ENCODE measurements at places on chromosomes 12 and 14.

DNA sequence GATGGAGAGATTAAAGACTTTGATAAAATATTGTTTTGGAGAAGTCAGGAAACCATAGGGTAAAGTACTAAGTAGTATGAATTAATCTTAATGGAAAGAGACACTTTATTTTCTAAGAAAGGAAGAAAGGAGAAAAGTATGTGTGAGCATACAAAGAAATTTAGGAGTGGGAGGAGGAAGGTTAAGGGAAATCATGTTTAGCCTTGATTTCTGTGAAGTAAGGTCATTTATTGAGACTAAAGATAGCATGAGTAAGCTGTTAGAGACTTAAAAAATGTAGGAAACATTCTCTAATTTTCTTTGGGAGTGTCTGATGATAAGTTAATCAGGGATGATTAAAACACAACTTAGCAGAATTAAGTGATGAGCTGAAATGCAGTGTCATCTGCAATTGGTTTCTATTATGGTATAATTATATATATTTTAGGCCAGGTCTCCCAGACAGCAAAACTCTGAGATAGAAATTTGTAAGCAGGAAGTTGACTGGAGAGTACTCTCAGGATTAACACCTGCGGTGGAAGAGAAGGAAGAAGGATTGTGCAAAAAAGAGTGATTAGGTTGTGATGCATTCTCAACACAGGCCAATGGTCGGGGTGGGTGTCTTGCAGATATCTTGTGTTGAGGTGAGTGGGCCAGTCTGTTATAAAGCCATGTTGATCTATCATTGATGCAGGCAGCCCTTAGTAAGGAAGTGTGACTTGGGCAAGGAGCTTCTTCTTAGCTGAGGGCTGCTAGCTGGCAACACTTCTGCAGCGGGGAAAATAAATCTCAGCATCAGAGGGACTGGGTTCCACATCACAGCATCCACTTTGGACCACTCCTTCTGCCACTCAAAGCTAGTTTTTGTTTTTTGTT is 256.2 kb downstream of the AEBP2 start:
- peak; percentile 5 for DNase-seq

- DNase-seq = no peak
Observed at GRCh38 chr12:116153983-116154382, 123.5 kb downstream of the MED13L start.

GRCh38 chr14:65208548-65208947 is 106.2 kb upstream of the MAX start:
- no peak for DNase-seq

GRCh38 chr14:70934084-70934483 is 26.8 kb downstream of the PCNX1 start:
- peak; percentile 23 for DNase-seq

- DNase-seq = no peak
Observed at GRCh38 chr12:52613384-52614030, 4.9 kb downstream of the KRT73 start.

DNA sequence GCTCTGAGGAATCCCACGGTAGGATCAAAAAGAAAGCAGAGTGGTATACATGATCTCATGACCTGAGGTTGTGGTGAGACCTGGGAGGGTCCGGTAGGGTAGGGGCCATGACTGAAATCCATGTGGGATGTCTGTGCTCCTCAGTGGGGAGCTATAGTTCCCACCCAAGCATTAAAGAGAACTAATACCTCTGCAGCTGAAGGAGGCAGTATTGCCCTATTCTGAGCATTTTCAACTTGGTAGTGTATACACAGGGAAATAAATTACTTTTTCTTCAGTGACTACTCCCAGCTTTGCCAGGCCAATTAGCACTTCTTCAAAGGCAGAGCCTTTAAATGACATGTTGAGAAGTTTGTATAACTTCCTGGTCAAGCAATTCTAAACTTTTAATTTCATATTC is 613.8 kb downstream of the KCNH5 start:
- no peak for DNase-seq

Measured in cardiac fibroblast (primary cell).